ENCODE measurements at places on chromosomes 3 and 15.

- no peak for DNase-seq
Observed at GRCh38 chr3:6989608-6990291, 128.8 kb downstream of the GRM7 start.

DNA sequence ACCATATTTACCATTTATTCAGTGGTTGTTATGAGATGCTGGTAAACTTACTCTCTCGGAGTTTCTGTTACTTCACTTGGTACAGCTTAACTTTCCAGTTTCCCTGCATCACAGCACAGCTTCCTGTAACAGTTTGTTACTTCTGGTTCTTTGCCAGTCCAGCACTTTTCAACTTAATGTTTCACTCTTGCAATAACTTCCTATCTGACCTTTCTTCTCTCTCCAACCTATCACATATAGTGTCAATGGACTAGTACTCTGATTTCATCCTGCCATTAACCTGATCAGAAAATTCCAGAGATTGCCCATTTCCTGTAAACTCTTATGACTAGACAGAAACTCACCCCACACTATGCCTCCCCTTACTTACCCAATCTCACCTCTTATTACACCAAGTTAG lies 3.9 kb upstream of the ATP11B start:
- DNase-seq, result no peak

DNA sequence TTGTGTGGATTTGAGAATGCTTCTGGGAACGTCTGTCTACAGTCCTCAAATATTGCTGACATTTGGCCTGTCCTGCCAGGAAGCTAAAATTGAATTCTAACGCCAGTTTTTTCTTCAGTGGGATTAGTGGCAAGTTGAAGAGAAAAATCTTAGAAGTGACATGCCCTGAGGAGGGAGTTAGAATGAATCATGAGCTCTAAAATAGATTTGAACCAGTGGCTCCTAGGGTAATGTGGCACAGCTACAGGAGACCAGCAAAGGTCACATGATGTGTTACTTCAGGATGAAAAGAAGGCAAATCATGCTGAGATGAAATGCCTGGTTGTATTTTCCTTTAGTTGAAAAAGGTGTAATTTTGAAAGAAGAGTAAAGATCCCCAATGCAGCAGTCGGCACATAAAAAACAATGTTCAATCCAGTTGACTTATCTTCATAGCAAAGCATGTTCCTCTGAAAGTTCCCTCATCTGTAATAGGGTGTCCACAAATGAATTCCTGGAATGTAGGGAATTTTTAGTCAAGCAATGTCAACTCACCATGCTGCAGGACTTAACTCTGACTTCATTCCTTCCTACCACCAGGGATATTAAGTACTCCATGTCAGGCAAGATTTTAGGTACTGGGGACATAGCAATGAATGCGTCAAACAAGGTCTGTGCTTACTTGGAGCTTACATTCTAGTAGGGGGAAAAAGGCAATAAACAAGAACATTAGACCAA lies 171.6 kb downstream of the CADPS start:
- DNase-seq, result peak; percentile 53

DNA sequence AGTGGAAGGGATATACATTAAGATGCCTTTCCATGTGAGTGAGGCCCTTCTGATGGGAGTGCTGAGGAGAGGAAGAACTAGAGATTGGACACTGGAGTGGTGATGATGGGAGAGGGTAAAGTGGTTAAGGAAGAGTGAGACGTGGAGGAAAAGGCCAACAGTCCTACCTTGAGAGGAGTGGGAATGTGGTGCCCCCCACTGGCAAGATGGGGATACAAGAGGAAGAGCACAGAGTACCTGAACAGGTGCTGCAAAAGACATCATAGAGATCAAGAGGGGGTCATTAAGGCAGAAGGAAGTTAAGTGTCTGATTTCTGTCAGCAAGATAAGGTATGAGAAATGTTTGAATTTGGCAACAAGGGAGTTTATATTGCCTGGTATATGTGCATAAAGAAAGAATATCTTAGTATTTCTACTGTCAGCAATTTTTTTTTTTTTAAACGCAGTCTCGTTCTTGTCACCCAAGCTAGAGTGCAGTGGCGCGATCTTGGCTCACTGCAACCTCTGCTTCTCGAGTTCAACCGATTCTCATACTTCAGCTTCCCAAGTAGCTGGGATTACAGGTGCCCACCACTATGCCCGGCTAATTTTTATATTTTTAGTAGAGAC lies 34.0 kb downstream of the ARIH2 start:
- DNase-seq, result no peak

- no peak for DNase-seq
Observed at GRCh38 chr15:78766041-78766440, 45.2 kb downstream of the ADAMTS7 start.

DNA sequence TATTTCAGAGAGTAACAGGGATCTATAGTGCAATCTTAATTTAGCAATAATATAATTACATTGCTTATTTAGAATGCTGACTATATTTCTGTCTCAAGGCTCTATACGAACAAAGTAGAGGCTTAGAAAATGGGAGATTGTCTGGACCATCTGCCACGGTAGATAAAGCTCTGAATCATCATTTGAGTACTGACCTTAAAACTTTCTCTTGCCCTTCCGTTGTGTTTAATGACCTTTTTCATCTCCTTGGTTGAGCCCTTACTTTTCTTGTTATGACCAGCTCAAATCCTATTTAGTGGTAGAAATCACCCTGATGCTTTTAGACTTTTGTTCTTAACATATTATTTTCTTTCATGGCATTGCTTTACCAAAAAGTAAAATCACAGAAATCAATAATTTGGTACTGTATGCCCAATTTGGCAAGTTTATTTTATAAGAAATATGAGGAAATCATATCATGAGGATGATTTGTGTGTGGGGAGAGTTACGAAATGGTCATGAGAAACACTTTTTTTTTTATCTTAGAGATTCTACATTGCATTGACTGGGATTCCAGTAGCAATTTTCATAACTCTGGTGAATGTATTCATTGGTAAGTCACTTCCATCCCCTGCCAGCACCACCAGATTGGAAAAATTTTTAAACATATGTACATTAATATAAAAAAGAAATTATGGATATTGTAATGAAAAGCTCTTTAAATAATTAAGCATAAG lies 11.0 kb downstream of the NDUFB5 start:
- DNase-seq, result no peak

- DNase-seq, result no peak
Observed at GRCh38 chr3:194196876-194197275, 60.9 kb downstream of the HES1 start.

- no peak for DNase-seq
Observed at GRCh38 chr3:27428446-27428845, 55.7 kb downstream of the SLC4A7 start.

- no peak for DNase-seq
Observed at GRCh38 chr15:101637516-101637915, 14.7 kb downstream of the TM2D3 start.

DNA sequence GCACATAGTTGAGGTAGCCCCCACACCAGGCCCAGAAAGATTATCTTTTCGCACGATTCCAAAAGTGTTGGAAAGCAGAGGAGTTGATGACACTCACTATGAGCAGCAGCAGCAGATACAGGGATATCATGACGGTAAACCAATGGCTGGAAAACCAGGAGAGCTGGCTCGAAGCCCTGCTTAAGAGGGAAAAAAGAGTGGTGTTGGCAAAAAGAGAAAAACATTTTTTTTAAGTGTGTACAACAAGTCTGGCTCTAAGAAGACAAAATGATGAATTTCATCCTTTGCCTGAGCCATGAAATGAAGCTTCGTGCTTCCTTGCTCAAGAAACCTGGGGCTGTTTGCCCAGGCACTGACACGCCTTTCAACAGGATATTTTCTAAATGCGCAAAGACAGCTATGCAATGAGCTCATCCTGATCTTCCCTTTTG lies 27.3 kb downstream of the PARP16 start:
- DNase-seq, result no peak

DNA sequence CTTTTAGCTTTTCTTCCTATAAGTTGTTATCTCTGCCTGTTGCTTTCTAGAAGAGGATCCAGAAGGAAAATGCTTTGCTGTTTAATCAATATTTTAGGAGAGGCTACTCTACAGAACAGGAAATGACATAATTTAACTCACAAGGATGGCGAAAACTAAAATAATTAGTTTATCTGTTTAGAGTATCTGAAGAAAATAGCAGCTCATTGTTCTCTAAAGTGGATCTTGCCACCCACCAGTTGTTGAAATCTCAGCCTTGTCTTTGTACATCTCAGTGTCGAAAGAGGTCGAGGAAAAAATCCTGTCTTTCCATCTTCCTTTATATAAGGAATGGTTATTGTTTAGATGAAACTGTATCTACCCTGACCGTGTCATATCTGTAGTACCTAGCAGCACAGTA lies 126.6 kb downstream of the ZNF609 start:
- DNase-seq, result no peak

- DNase-seq, result no peak
Observed at GRCh38 chr15:77571741-77572140, 61.0 kb downstream of the LINGO1 start.

GRCh38 chr3:111794711-111795110 lies 64.4 kb upstream of the PHLDB2 start:
- no peak for DNase-seq

DNA sequence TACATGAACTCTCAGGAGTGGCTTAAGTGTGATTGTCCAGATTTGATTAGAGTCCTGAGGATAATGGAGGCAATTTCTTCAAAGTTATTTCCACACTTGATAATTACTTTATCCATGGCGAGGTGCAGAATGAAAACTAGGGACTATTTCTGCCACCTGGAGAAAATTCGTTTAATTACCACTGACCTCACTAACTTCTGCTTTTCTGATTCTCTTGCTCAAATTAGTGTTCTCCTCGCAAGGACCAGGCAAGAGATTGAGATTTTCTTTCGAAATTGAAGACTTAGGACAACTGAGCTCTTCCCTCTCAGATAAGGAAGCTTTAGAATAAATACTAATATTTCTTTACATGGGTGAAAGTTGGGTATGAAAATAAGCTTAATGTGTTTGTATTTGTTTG lies 135.2 kb downstream of the RYR3 start:
- no peak for DNase-seq
